Stimulated activated CD4-positive, alpha-beta T cell treated with anti-CD3 and anti-CD28 coated beads, Interleukin-1b, Interleukin-23, amount 100 ng/mL, for 4 hours (primary cell): ENCODE measurements at places on chromosomes 11 and 22.

GRCh38 chr22:30404307-30404706 lies 7.5 kb downstream of the SEC14L2 start:
- no peak for DNase-seq

- peak; percentile 38 for DNase-seq
These were observed 11.7 kb upstream of the PATL1 start for GRCh38 chr11:59680287-59681154.

DNA sequence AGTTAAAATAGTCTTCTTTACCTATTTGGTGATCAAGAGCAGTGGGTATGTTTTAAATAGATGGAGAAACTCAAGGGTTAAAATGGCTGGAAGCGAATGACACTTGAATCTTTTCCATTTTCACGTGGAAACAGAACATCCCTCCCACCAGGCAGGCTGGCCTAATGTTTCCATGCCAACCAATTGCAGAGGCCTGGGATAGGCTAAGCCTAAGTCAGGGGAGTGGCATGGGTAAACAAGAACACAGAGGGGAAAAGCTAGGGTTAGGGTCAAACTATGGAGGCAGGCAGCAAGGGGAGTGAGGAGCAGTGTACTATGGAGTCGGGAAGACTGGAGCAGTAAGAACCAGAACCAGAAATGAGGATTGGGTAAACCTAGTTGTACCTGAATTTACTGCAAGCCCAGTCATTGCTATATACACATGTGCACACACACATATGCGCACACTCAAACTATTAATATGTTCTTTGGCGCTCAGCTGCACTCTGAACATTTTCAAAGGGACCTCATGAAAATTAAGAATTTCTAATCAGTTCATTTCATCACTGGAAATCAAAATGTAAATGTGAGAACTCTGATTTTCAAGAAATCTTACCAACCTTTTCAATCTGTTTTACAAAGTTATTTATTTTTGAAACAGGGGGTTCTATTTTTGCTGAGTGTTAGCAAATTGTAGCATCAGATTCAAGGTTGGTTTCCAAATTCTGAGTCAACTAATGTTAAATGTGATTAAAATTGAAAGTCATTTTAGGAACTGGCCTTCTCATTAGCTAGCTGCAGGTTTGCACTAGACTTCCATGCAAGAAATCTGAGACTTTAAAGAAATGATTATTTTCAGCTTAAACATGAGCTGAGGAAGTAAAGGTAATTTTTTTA lies 327.0 kb upstream of the CCDC90B start:
- no peak for DNase-seq

- no peak for DNase-seq
These were observed 1455.1 kb downstream of the TBC1D22A start for GRCh38 chr22:48217596-48217995.

DNA sequence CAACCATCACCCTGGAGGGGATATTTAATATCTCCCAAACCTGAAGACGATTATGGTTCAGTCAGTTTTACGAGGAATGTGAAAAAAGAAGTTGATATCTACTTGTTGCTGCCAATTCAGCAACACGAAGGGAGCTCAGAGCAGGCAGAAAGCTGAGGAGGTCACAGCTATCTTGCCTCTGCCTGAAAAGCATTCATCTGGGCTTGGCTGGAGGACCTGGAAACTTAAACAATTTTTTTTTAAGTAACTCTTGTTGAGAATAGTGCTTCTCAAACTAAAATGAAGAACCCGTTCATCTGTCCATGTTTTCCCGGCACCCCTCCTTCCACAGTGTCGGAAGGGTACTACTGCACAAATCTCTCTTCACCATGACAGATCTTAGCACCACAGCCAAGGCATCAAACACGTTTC lies 98.9 kb downstream of the MICAL3 start:
- DNase-seq: no peak
